D341Med (cell line): ENCODE measurements at places on chromosomes 3 and 15.

- no peak for DNase-seq
Observed at GRCh38 chr3:22996920-22997571, 206.1 kb upstream of the UBE2E2 start.

DNA sequence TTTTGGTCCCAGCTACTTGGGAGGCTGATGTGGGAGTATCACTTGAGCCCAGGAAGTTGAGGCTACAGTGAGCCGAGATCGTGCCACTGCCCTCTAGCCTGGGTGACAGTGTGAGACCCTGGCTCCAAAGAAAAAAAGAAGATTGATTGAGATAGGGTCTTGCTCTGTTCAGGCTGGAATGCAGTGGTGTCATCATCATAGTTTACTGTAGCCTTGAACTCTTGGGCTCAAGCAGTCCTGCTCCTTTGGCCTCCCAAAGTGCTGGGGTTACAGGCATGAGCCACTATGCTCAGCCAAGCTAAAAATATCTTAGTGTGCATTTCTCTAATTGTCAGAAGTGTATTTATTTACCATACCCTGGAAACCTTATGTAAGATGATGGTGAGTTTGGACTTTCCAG is 43.9 kb downstream of the IGF1R start:
- DNase-seq = no peak

GRCh38 chr3:159273070-159273469 is 471.2 kb downstream of the MFSD1 start:
- DNase-seq = peak; percentile 37

- DNase-seq = no peak
Observed at GRCh38 chr3:105610473-105610872, 243.8 kb downstream of the ALCAM start.

GRCh38 chr15:63906266-63906584 is 72.5 kb upstream of the HERC1 start:
- no peak for DNase-seq

DNA sequence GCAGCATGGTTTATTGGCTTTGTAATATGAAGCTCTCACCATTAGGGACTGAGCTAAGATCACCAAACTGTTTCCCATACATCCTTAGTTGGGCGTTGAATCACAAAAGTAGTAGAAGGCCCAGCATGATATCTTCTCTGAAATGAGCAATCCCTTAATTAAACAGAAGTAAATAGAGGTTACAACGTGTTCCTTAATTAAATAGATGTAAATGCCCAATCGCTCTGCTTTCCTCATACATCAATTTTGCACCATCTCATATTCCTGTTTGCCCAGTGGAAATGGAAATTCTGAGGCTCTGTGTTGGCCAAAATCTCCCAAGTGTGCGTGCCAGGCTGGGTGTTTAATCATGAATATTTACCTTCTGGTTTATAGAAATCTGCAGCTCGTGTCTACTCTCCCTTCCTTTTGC is 107.4 kb upstream of the FOXB1 start:
- DNase-seq = no peak

DNA sequence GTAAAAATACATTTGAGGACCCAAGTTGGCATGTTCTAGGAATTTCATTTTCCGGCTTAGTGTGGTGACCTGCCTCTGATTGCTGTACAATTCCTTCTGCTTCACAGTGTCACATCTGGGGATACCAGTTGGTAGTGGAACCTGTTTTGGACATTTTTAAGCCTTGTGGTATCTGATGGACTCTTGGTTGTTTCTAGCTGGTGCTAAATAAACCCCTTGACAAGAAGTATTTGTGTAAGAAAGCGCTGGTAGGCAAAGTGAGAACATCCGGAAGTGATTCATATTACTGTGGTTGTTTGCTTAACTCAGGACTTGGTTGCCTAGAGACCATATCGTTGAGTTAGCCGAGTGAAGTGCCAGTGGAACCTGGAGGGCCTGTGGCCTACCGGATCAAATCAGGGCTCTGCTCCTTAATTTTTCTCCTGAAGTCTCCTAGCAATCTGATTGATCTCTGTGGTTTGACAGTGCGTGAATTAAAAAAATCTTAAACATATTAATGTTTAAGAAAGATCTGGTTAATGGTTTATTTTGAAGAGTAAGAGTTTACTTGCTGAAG is 12.8 kb downstream of the IQGAP1 start:
- peak; percentile 43 for DNase-seq

GRCh38 chr3:3998140-3998922 is 199.1 kb downstream of the LRRN1 start:
- peak; percentile 46 for DNase-seq

DNA sequence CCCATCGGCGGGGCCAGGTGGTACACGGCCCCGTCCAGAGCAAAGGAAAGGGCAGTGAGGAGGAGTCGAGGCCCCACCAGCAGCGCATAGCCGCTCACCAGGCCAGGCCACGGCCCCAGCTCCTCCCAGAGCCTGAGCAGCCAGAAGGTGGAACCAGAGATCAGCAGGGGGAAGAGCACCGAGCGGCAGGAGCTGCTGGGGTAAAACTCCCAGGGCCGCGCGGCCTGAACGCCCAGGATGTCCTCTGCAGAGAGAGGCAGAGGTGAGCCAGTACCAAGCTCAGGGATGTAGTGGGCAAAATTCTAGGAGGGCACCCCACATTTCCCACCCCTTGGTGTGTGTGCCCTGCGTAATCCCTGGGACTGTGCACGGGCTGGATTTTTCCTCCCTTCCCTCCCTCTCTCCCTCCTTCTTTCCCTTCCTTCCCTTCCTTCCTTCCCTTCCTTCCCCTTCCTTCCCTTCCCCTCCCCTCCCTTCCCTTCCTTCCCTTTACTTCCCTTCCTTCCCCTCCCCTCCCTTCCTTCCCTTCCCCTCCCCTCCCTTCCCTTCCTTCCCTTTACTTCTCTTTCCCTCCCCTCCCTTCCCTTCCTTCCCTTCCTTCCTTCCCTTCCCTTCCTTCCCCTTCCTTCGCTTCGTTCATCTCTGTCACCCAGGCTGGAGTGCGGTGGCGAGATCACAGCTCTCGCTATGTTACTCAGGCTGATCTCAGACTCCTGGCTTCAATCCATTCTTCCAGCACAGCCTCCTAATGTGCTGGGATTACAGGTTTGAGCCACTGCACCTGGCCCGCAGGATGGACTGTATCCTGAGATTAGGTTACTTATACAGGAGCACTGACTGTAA is 6.3 kb upstream of the NCBP2 start:
- peak; percentile 65 for DNase-seq

GRCh38 chr15:51580982-51581381 is 41.6 kb downstream of the DMXL2 start:
- no peak for DNase-seq

DNA sequence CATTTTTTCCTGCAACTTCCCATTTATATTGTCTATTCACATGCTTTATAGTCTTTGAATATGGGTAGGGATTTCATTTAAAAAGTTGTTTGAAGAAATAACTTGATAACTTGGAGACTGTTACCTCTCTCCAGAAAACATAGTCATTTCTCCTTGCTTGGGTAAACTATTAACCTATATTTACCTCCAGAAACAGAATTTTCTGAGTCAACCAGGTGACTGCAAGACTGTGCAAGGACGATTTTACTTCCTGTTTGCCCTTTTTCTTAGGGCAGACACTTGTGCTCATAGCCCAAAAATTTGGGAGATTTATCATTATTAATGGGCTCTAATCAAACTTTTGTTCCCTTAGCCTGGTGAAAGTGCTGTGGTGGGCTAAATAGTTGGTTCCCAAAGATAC is 14.3 kb upstream of the MOBP start:
- DNase-seq = no peak

- DNase-seq = no peak
Observed at GRCh38 chr3:157705258-157705657, 202.0 kb upstream of the VEPH1 start.

GRCh38 chr3:161793194-161793930 is 296.8 kb downstream of the OTOL1 start:
- DNase-seq = no peak

DNA sequence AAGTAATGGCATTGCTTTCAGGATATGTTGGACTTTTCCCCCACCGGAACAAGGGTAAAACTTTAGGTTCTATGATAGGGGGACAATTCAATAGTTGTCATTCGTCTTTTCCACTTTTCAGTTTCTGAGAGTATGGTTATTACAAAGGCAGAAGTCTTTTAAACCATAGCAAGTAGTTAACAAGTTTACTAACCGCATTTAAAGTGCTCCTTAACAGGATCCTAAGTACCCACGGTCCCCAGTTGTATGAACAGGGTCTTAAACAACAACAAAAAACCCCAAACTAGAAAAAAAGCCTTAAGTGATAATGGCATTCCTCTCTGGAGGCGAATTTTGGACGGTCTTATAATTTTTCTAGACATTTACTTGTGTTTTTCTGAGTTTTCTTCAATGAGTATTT is 831 bp downstream of the IFT57 start:
- no peak for DNase-seq

DNA sequence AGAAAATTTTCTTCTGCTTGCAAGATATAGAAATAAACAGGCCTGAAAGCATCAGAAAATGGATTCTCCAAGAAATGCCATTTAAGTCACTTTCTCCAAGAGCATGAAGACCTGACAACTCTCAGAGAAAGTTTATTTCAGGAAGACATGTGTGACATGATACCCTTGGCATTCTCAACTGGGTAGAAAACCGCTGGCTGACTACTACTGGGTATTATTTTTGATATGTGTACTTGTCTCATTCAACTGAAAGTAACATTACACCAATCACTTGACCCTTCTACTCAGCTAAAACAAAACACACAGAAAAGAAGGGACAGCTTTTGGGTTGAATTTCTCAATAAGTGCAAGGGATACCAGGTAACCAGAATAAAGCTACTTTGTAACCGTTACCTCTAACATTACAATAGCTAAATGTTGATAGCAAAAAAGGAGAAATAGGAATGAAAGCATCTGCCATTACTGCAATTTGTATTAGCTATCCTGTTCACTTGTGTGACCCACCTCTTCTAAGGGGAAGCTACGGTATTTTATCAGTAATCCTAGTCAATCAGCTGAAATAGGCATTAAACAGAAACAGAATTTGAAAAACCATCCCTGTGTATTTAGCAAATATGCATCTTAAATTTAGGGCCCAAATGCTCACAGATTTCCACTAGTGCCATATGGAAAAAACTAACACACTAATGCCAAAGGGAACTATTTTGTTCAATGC is 7.3 kb downstream of the TRA2B start:
- DNase-seq = no peak
